ENCODE measurements at places on chromosomes 12 and 14.
A peak's percentile ranks its signal among the peaks of the same experiment; 100 is the strongest.

GRCh38 chr14:90630171-90630806 lies 185.9 kb downstream of the TTC7B start:
- peak; percentile 97 for DNase-seq

DNA sequence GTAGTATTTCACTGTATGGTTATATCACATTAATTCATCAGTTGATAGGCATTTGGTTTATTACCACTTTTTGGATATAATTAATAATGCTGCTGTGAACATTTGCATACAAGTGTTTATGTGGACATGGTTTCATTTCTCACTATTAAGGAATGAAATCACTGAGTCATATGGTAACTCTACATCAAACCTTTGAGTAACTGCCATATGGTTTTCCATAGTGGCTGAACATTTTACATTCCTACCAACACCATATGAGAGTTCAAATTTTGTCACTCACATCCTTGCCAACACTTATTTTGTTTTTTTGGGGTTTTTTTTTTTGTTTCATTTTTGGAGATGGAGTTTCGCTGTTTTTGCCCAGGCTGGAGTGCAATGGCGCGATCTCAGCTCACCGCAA lies 30.2 kb upstream of the EAPP start:
- peak; percentile 26 for DNase-seq

DNA sequence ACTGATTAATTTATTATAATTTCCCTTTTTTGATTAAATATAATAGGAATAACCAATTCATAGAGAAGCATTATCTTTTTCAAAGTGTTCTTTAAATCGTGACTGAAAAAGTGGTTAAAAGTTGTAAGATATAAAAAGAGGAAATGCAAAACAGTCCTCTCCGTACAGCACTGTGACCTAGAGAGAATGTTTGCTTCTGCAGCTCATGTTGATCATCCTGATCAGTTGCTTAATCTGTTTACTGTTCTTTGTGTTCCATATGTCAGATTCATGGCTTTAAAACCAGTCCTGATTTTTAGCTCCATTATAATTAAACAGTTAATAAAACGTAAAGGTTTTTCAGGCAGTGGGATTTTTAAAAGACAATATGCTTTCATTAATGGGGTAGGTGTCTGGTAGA lies 4.7 kb downstream of the TTC8 start:
- peak; percentile 30 for DNase-seq

DNA sequence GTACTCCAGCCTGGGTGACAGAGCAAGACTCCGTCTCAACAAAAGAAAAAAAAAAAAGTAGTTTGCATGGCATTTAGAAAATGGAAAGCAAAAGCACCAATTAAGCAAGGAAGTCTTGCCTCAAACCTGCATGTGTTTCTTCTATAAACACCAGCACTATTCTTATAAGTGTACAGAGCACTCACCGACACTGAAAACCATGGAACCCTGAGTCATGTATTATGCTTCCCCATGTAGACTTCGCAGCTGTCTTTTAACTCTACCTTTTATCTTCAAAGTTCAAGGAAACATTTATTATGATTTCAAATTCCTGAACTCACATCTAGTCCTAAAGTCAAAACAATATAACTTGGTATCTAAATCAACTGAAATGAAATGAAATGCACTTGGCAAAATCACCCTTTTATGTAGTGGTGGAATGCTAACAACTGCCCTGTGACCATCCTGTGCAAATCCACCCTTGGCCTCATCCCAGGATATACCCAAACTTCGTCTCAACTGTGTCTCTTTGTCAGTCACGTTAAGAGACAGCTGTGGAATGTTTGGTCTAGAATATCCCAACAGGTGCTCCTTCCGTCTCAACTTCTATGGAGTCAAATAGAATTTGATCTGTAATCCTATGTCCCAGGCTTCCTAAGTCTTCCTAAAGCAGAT lies 4.8 kb downstream of the BCAT1 start:
- peak; percentile 62 for DNase-seq

DNA sequence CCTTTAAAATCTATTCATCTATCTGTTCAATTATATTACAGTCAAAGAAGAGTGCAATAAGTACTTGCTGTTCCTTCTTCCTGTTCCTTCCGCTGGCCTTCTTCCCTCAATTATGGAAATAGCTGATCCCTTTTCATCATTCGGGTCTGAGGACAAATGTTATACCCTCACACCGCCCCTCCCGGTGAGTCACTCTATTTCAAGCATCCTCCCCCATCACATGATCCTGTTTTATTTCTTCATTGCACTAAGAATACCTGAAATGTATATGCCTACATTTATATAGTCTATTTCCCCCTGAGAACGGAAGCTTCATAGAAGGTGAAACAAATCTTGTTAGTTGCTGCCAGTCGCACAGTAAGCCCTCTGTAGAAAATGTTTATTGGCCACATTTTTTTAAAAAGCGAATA lies 2.5 kb downstream of the SLC38A1 start:
- peak; percentile 22 for DNase-seq

- DNase-seq, result no peak
These were observed 359.0 kb downstream of the NAV3 start for GRCh38 chr12:78189656-78190055.

DNA sequence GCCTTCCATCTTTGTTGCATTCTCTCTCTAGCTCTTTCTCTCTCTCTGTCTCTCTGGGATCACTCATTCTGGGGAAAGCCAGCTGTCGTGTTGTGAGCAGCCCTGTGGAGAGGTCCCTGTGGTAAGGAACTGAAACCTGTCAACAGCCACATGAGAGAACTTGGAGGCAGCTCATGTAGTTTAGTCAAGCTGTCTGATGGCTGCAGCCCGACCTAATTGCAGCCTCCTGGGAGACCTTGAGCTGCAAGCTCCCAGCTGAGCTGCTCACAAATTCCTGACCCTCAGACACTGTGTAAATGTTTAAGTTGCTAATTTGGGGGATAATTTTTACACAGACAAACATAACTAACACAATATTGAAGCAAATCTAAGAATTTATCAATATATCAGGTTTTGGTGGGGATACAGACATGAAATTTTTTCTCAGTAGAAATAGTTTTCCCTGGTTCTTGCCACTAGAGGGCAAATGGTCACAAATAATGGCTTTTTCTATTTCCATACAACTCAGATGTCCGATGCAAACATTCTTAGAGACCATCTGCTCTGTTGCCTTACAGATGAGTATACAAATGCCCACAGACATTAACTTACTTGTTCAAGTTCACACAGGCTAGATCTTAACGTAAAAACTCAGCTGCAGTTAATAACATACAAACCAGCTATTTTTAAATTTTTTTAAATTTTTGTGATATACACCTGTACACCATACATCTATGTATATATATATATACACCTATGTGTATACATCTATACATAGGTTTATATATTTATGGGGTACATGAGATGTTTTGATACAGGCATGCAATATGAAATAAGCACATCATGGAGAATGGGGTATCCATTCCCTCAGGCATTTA lies 15.5 kb upstream of the KRR1 start:
- peak; percentile 55 for DNase-seq

DNA sequence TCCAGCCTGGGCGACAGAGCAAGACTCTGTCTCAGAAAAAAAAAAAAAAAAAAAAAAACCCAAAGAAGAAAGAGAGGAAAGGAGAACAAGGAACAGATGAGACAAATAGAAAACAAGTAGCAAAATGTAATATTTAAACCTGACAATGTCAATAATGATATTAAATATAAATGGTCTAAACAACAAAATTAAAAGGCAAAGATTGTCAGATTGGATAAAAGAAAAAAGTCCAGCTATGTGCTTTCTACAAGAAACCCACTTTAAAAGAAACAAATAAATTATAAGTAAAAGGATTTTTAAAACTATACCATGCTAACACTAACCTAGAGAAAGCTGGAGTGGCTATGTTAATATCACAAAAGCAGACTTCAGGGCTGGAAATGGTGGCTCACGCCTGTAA lies 29.7 kb upstream of the APOF start:
- DNase-seq, result no peak

GRCh38 chr14:92492258-92492657 lies 21.3 kb upstream of the RIN3 start:
- peak; percentile 94 for DNase-seq

DNA sequence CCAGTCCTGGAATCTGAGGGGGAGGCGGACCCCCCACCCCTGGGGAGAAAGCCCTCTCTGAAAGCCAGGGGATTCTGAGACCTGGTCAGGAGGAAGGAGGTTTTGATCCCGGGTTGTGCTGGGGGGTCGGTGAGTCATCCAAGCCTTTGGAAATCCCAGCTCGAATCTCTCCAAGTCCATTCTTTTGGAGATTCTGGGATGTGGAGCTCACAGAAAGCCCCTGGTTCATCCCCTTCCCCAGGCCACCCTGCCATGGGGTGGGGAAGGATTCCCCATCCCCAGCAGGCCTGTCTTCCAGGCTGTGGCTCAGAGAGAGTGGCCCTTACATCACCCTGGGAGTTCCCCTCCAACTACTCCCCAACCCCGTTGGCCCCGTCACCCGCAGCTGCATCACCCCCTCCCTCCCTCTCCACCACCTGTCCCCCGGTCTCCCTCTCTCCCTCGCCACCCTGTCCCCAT lies 14.3 kb downstream of the EXOC3L4 start:
- DNase-seq, result peak; percentile 80

- DNase-seq, result no peak
These were observed 58.0 kb downstream of the SYNE2 start for GRCh38 chr14:63910583-63911363.

GRCh38 chr14:100193417-100194357 lies 34.2 kb upstream of the DEGS2 start:
- no peak for DNase-seq

DNA sequence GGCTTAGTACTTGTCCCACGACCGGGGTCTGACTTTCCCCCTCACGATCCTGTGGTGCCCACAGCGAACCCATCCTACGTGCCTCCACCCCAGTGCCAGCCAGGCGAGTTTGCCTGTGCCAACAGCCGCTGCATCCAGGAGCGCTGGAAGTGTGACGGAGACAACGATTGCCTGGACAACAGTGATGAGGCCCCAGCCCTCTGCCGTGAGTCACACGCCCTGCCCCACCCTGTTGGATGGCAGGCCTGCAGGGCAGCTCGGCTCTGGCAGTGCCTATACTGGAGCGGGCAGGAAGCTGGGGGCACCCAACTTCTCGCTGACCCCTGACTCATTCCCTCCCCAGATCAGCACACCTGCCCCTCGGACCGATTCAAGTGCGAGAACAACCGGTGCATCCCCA lies 18.3 kb upstream of the LRP1-AS start:
- DNase-seq, result peak; percentile 17

- no peak for DNase-seq
These were observed 111.9 kb downstream of the CCDC60 start for GRCh38 chr12:119446459-119446858.

GRCh38 chr12:5794156-5794555 lies 150.9 kb downstream of the ANO2 start:
- no peak for DNase-seq

DNA sequence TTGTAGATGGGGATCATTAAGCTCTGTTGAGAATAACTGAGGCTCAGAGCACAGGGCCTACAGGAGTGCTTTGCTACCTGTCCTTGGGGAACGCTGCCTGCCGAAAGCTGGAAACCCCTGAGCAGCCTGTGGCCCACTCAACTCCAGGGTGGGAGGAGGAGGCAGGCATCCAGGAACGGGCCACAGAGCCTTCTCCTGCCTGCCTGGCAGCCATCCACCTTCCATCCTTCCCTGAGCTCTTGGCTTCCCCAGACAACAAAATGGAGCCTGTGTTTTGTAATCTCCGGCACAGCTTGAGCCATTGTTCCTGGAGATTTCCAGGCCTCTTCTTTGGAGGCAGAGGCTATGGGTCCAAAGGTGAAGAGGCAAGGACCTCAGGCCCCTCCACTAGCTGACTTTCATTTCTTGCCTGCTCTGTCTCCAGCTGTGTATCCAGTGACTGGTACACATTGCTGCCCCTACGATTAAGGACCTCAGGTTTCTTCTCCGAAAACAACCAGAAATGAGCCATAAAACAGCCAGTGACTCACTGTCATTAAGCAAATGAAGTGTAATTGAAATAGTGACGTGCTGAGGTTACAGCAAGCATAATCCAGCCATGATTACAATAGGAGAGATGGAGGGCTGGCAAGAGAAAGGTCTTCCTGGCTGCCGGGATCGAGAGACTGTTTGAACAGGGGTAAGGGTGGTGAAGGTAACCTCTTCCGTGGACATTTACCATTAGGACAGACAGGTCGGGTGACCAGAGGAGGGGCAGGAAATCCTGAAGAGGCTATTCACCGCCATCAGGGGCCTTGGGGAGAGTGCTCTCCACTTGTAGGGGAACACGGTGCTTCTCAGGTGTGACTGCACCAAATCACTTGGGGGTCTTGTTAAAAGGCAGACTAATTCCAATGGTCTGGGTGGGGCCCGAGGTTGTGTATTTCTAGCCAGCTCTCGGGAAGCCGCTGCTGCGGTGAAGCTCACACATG lies 56.3 kb upstream of the KCNA5 start:
- DNase-seq, result no peak

- no peak for DNase-seq
These were observed 101.2 kb downstream of the CNTN1 start for GRCh38 chr12:40793471-40793870.

- DNase-seq, result peak; percentile 69
These were observed 5.0 kb upstream of the RAB21 start for GRCh38 chr12:71749666-71750065.

DNA sequence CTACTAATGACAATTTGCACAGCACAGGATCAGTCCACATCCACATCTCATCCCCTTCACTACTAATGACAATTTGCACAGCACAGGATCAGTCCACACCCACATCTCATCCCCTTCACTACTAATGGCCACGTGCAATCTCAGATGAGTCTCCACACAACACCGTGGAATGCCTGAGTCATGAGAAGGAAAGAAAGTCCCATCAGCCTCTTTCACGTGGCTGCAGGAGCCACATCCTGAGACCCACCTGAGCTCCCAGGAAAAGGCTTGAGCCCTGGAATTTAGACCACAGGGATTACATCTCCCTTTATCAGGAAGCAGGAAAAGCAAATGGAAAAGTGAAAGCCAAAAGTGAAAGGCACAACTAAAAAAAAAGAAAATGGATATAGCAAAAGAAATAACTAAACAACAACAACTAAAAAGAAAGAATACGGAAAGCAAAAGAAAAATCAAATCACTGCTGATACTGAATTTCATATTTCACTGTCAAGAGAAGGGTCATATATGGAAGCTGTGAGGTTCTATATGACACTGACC lies 1300.5 kb downstream of the TMEM121 start:
- no peak for DNase-seq

DNA sequence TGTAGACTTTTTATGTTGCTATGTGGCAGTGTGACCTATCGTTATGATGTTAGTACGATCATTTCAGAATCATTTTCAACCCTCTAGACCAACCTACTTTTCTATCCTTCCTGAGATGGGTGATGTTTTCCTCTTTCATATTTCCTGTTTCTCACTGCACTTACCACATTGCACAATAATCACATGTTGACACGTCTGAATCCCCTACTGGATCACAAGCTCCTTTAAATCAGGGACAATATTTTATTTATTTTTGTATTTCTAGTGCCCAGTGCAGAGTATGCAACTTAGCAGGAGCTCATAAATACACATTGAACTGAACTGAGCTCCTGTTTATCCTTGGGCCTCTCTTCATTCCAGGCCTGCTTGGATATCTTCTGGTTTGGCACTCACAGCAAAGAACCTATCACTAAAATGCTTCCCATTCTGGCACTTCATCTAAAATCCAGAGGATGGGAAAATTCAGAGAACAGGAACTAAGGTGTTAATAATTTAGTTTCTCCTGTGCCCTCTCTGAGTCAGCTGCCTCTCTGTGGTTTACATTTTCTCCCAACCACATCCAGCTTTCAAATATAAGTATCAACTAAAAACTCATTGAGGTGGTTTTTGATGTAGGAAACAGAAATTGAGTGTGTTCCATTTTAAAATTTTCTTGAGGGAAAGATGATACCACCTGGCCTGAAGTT lies 69.4 kb upstream of the DYRK2 start:
- peak; percentile 58 for DNase-seq
